ENCODE measurements at places on chromosomes 7 and 10. TPM values are rescaled to one million over a fixed set of nuclear protein-coding genes. Genes with fewer than 3 reads are reported as not detected.

GRCh38 chr7:42945821-42946626 is 13.8 kb downstream of the MRPL32 start:
- H3K4me3 ChIP-seq = no peak overlapping the region
- H3K36me3 ChIP-seq = no peaks in the 10 kb centered on the region
- H3K4me1 ChIP-seq = peaks cover 5% of the 10 kb centered on the region
- no peak for DNase-seq
- no peaks in the 10 kb centered on the region for H3K27me3 ChIP-seq

GRCh38 chr7:49483142-49483541 is 290.3 kb upstream of the VWC2 start:
- no peaks in the 10 kb centered on the region for H3K4me1 ChIP-seq
- no peaks in the 10 kb centered on the region for H3K27me3 ChIP-seq
- no peak overlapping the region for H3K27ac ChIP-seq
- H3K4me3 ChIP-seq = no peak overlapping the region
- H3K36me3 ChIP-seq = no peaks in the 10 kb centered on the region
- DNase-seq = no peak

The C10orf53 gene
- not detected for total RNA-seq

- H3K36me3 ChIP-seq = no peaks in the 10 kb centered on the region
- no peak overlapping the region for H3K4me3 ChIP-seq
- H3K27ac ChIP-seq = no peak overlapping the region
- DNase-seq = no peak
- H3K27me3 ChIP-seq = no peaks in the 10 kb centered on the region
These were observed 163.1 kb upstream of the GDF10 start for GRCh38 chr10:47136866-47137265.

DNA sequence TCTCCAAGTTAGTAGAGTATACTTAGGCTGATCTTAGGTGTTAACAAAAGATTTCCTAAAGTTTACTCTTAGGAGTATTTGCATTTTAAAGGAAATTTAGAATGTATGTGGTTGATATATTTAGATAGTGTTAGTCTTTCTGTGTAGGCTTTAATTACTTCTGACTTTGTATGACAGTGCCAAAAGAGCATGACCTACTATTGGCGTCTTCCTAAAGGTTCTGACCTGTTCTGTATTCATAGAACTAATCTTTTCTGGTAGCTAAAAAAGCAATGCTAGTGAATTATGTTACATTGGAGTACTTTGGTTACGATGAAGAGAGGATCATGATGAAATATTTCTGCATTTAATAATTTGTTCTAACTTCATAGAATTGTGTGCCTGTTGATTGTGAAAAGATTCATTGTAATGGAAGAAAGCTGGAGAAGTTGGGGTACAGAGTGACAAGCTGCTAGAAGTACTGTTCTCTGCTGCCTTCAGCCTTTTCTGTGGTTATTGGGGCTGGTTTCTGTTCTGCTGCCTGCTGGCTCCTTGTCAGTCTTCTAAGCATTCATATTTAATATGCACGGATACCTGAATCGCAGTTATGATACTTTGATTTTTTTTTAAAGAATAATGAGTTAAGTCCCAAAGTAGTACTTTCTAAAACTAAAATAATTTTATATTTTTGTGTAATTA is 13.2 kb downstream of the WAC start:
- no peak overlapping the region for H3K27ac ChIP-seq
- H3K4me1 ChIP-seq = peaks cover 50% of the 10 kb centered on the region
- H3K4me3 ChIP-seq = no peak overlapping the region
- DNase-seq = no peak
- no peaks in the 10 kb centered on the region for H3K36me3 ChIP-seq

The MBL2 gene
- total RNA-seq = 0.10 TPM

DNA sequence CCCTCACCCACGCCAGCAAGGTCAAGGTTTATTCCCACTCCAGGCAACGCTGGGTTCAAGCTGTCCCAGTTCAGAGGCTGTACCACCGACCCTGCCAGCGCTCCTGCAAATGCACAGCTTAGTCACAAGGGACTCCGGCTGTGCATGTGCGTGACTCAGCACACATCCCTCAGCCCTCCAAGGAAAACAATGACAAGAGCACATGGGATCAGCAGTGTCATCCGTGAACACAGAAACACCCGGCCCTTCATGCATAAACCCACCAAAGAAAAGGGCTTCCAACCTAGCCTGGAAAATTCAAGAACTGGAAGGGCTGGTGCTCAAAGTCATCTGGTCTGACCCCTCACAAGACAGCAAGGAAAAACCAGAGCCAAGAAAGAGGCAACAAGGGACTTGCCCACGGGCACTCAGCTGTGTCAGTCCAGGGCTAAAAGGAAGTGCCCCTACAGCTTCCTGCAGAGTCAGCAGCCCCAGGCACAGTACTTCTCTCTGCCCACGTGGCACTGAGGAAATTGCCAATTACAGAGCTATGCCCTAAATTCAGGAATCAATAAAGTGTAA is 106.1 kb downstream of the KCNMA1 start:
- H3K36me3 ChIP-seq = no peaks in the 10 kb centered on the region
- H3K27ac ChIP-seq = no peak overlapping the region
- DNase-seq = no peak
- H3K4me3 ChIP-seq = no peak overlapping the region

DNA sequence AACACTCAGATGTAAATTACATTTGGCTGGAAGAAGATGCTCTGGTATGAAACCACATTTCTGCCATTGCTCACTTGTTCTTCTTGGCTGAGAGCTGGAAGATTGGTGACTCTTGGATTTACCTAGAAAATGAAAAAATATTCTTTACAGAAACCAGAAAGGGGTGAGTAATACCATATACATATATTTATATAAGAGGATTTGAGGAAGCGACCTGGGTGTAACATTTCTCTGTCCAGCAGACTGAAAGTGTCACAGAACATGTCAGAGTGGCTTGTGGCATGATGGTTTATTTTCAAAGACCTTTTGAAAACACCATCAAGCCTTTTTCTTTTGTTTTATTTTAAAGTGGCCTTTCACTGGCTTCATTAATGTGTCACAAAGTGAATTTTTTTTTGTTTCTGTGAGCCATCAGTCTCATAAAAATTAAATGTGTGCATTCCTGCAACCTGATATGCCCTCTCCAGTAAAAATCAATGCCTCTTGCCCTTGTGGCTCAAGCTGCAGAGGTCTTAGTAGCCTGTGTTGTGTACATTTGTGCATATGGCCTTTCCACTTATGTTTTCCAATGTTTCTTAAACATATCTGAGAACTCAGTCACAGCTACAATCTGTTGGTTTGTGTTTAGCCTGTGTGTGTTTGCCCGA is 23.5 kb downstream of the CREB5 start:
- no peaks in the 10 kb centered on the region for H3K36me3 ChIP-seq
- H3K27me3 ChIP-seq = peaks cover 5% of the 10 kb centered on the region
- no peak for DNase-seq
- no peak overlapping the region for H3K27ac ChIP-seq

GRCh38 chr10:78218798-78219490 is 185.3 kb downstream of the RPS24 start:
- DNase-seq = no peak
- H3K4me3 ChIP-seq = no peak overlapping the region
- H3K4me1 ChIP-seq = no peaks in the 10 kb centered on the region
- H3K27ac ChIP-seq = no peak overlapping the region
- no peaks in the 10 kb centered on the region for H3K27me3 ChIP-seq

The TFEC gene
- total RNA-seq = 30.2 TPM

DNA sequence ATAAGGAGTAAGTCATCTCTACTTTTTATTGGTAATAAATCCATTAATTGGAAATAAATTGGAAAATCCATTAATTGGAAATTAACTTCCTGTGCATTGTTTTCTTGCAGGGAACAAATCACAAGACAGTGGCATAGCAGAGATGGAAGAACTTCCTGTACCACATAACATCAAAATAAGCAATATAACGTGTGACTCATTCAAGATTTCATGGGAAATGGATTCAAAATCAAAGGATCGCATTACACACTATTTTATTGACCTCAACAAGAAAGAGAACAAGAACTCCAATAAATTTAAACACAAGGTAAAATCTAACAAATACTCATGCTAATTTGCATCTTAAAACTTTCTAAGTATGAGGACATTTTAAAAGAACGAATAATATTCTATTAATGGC is 57.8 kb downstream of the PHYHIPL start:
- no peaks in the 10 kb centered on the region for H3K36me3 ChIP-seq
- H3K27ac ChIP-seq = no peak overlapping the region
- no peaks in the 10 kb centered on the region for H3K4me1 ChIP-seq
- no peaks in the 10 kb centered on the region for H3K27me3 ChIP-seq
- DNase-seq = no peak

GRCh38 chr7:151446412-151446811 is 6.5 kb upstream of the CRYGN start:
- no peak overlapping the region for H3K4me3 ChIP-seq
- H3K4me1 ChIP-seq = peaks cover 3% of the 10 kb centered on the region
- no peaks in the 10 kb centered on the region for H3K27me3 ChIP-seq

GRCh38 chr10:29648114-29648982 is 13.6 kb upstream of the SVIL start:
- no peak overlapping the region for H3K27ac ChIP-seq
- H3K4me3 ChIP-seq = no peak overlapping the region
- H3K27me3 ChIP-seq = no peaks in the 10 kb centered on the region
- peaks cover 15% of the 10 kb centered on the region for H3K4me1 ChIP-seq

The CFTR gene
- total RNA-seq = not detected

DNA sequence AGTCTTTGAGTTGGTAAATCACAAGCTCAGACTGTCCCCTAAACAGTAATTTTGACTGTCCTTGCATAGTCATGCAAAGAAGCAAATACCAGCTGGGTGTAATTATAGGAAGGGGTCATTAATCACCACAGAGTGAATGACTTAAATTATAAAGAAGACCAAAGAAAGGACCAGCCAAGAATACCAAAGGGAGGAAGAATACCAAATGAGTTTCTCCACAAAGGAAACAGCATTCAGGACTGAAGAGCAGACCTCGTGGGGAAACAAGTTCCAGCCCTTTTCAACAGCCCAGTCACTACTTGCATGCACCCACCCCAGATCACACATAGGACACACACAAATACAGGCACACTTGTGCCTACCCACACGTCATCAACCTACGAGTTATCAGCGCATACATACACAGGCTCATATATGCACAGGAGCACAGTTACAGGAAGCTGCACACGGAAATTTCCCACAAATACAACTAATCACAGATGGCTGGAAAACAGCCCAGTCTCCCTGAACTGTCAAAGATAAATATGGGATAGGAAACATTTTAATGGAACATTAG is 77.6 kb downstream of the DENND2A start:
- no peak overlapping the region for H3K27ac ChIP-seq
- H3K36me3 ChIP-seq = no peaks in the 10 kb centered on the region
- H3K4me3 ChIP-seq = no peak overlapping the region
- peaks cover 4% of the 10 kb centered on the region for H3K4me1 ChIP-seq

GRCh38 chr10:29881336-29881771 is 178.0 kb downstream of the JCAD start:
- no peak overlapping the region for H3K4me3 ChIP-seq
- H3K4me1 ChIP-seq = no peaks in the 10 kb centered on the region
- no peak for DNase-seq
- no peaks in the 10 kb centered on the region for H3K27me3 ChIP-seq

The RPEL1 gene
- total RNA-seq = not detected

The GCK gene
- total RNA-seq = not detected

DNA sequence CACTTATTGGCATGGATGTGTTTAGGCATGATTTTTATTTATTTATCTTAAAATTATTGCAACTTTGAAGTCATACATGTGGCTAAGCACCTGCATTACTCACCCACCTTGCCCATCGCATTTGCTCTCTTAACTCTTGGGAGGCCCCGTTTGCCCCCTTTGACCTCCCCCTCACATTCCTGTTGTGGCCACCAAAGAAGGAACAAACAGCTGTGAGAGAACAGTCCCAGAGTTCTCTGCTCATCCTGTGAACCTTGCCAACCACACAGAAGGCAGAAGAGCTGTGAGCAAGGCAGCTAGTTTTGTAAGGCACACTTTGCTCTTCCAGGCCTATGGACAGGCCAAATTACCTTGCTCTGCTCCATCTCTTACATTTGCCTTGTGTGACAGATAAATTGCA is 23.6 kb upstream of the FGL2 start:
- H3K4me3 ChIP-seq = no peak overlapping the region
- no peaks in the 10 kb centered on the region for H3K36me3 ChIP-seq
- H3K4me1 ChIP-seq = no peaks in the 10 kb centered on the region
- DNase-seq = no peak
- no peaks in the 10 kb centered on the region for H3K27me3 ChIP-seq
- H3K27ac ChIP-seq = peak overlapping the region; percentile 6

The PTF1A gene
- total RNA-seq = not detected

- DNase-seq = no peak
- no peaks in the 10 kb centered on the region for H3K27me3 ChIP-seq
These were observed 283.4 kb upstream of the FZD8 start for GRCh38 chr10:35925493-35925892.

DNA sequence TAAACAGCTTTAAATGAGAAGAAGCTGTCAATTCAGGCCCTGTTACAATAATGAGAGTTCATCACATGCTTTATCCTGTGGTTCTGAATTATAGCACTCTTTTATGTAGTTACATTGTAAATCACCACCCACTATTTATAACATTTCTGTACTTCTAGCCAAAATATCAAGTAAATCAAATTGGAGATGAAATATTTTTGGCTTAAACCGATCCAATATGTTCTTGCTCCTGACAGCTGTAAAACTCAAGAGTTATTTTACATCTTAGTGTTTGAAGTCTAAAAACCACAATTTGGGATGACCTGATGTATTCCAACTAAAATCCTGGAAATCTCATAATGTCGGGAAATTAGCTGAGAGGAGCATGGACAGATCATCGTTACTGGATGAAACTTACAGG is 371.2 kb upstream of the LRRN3 start:
- no peaks in the 10 kb centered on the region for H3K36me3 ChIP-seq
- H3K4me3 ChIP-seq = no peak overlapping the region
- H3K27ac ChIP-seq = no peak overlapping the region

DNA sequence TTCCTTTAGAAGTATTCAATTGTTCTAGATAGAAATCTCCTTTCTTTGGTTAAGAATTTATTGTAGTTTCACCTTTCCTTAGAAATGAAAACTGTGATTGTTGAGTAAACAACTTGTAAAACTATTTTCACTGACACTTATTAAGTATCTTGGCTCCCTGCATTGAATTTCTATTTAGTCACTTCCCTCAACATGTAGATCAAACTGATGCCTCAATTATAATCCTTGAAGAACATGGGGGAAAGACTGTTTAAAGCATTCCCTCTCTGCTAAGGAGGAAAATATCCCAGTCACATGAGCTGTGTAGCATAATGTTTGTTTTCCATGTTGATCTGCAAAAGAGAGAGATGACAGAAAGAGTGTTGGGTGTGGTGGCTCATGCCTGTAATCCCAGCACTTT is 99.7 kb downstream of the PDE1C start:
- H3K27me3 ChIP-seq = no peaks in the 10 kb centered on the region
- DNase-seq = no peak
- no peak overlapping the region for H3K4me3 ChIP-seq
- H3K36me3 ChIP-seq = no peaks in the 10 kb centered on the region

DNA sequence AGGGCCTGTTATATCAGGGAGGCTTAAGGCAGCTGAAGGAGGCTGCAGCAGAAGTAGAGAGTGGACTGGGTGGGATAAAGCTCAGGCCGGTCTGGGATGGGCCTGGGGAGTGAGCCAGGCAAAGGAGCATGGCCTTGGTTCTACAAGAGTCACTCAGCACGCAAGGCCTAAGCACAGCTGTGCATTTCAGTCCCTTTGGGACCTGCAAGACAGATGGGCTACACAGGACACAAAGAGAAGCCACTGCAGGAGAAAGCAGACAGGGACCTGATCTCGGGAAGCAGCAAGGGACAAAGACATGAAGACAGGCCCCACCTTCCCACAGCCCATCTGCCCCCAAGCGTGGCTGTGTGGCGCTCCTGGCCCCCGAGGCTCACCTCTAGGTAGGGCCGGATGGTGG is 29.4 kb downstream of the RRP12 start:
- no peaks in the 10 kb centered on the region for H3K27me3 ChIP-seq
- no peak for DNase-seq
- peaks cover 95% of the 10 kb centered on the region for H3K36me3 ChIP-seq
- no peak overlapping the region for H3K27ac ChIP-seq
- H3K4me3 ChIP-seq = no peak overlapping the region

The TOMM7 gene
- total RNA-seq = 85.4 TPM
